ENCODE measurements at places on chromosomes 5 and 9.
A peak's percentile ranks its signal among the peaks of the same experiment; 100 is the strongest.

DNA sequence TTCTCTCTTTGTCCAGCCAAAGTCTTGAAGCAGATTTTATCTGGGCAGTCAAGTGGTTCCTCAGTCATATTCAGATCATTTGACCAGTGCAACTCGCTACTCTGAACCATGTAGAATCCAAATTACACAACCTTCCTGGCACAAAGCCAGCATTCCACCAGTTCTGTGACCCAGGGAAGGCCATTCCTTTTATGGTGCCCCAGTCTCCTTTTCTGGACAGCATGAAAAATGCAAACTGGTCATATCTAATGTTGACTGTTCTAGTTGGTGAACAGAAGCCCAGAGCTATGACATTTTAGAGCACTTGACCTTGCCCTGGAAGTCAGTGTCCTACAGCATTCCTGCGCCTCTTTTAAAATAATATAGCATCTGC, 364.6 kb downstream of the BRINP1 start:
- DNase-seq: no peak

GRCh38 chr5:181053488-181054121, 13.5 kb downstream of the BTNL9 start:
- DNase-seq: no peak

- DNase-seq: peak; percentile 98
These were observed at the start of gene STRBP for GRCh38 chr9:123268465-123269259. Gene STRBP, minus strand, starts transcription at chr9:123268586. Its CDS starts 84,452 bp downstream, at chr9:123184134.

GRCh38 chr5:17314907-17315471, 97.6 kb downstream of the BASP1 start:
- DNase-seq: no peak

- DNase-seq: no peak
These were observed 345.9 kb upstream of the CD180 start for GRCh38 chr5:67542479-67542878.

Data from posterior cingulate gyrus (tissue), 11 donors.